Spleen (tissue), 13 donors: ENCODE measurements at places on chromosomes 3 and 15.

DNA sequence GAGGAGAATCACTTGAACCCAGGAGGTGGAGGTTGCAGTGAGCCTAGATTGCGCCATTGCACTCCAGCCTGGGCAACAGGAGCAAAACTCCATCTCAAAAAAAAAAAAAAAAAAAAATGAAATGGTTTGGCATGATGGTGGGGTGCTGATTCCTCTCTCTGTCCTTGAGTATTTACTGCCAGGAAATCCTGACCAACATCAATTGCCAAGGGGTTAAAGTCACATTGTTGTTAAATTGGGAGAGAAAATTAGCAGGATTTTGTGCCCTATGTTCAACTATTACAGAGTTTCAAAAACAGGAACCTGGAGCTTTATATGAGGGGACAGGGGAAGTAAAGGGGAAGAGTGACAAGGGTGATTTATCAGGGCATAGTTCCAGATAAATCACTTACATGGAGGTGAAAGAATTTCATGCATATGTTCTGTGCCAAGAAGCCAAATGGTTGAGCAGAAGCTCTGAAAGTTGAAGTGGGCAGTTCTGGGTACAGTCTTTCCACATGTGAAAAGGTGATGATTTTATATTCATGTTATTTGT lies 70.5 kb upstream of the TSEN2 start:
- DNase-seq = no peak

DNA sequence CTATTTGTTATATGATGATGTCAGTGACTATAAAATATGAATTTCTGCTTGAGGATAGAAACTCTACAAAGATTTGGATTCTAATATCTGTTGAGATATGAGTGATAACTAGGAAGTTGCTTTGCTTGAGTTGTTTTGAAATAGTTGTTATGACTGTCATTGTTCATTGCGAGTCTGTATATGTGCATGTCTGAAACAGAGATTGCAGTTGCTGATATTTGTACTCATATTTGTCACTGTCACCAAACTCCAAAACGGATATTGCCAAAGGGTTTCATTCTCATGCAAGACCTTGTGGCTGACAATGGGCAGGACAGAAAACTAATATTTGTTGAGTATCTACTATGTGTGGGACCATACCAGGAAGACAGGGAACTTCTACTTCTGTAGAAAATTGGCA lies 240.2 kb downstream of the CD47 start:
- no peak for DNase-seq

DNA sequence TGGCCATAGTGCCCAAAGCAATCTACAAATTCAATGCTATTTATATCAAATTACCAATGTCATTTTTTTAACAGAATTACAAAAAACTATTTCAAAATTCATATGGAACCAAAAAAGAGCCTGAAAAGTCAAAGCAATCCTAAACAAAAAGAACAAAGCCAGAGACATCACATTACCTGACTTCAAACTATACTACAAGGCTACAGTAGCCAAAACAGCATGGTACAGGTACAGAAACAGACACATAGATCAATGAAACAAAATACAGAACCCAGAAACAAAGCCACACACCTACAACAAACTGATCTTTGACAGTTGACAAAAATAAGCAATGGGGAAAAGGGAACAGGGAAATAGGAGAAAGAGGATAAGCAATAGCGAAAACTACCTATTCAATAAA lies 26.6 kb upstream of the THSD4 start:
- DNase-seq = no peak

GRCh38 chr3:106126067-106126845 lies 257.4 kb upstream of the CBLB start:
- DNase-seq = no peak

DNA sequence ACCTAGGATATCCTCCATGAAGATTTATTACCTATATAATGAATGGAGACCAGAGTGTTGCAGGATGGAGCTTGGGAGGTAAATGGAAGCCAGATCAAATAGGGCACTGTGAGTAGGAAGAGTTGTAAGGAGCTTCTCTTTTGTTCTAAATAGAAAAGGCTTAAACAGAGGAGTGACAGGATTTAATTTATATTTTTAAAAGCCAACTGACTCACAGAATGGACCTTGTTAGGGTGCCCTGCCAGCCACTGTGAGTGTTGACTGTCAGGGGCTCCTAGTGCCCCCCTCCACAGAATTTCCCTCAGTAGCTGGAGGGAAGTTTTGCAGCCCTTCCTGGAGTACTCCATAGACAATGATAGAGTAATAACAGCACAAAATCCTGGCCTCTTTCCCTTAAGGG lies 547.5 kb downstream of the MCTP2 start:
- no peak for DNase-seq

- DNase-seq = no peak
These were observed 374.2 kb downstream of the MECOM start for GRCh38 chr3:169289273-169289672.

- DNase-seq = no peak
These were observed 7.9 kb upstream of the DOCK3 start for GRCh38 chr3:50666837-50667236.

GRCh38 chr15:44711743-44712345 lies 527 bp downstream of the B2M start:
- peak; percentile 93 for DNase-seq

GRCh38 chr3:136626493-136626892 lies 125.7 kb downstream of the STAG1 start:
- no peak for DNase-seq

DNA sequence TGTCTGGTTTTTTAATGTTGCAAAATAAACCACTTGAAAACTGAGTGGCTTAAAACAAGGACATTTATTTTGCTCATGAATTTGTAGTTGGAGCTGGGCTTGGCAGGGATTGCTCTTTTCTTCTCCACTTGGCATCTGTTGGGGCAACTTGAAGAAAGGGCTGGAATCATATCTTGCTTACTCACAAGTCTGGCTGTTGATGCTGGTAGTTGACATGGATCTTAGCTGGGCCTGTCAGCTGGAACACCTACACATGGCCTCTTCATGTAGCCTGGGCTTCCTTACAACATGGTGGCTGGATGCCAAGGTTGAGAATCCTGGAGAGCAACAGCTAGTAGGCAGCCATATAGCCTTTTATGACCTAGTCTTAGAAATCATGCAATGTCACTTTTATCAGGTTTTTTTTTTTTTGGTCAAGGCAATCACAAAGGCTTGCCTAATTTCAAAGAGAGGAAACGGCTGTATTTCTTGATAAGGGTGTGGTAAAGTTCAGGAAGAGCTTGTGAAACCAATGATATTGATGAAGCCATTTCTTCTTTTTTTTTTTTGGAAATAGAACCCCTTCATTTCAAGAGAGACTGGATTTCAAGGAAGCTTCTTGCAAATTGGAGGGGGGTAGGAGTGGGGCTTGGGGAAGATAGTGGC lies 262.1 kb downstream of the IL20RB start:
- DNase-seq = no peak

DNA sequence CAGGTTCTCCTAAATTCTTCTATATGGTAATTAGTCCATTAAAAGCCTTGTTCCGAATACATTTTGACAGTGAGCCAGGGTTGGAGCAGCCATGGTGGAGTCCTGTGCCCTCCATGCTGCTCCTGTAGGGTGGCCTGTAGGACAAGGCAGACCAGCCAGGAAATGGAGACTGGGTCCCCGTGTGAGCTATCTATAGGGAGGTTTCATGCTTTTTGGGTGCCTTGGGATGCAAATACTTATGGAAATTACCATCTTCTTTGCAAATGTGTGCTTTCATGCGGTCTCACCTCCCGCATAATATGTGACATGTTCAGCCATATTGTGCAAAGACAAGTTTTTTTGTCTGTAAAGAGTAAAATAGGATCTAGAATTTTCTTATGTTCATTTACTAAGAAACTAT lies 58.0 kb upstream of the FURIN start:
- no peak for DNase-seq

DNA sequence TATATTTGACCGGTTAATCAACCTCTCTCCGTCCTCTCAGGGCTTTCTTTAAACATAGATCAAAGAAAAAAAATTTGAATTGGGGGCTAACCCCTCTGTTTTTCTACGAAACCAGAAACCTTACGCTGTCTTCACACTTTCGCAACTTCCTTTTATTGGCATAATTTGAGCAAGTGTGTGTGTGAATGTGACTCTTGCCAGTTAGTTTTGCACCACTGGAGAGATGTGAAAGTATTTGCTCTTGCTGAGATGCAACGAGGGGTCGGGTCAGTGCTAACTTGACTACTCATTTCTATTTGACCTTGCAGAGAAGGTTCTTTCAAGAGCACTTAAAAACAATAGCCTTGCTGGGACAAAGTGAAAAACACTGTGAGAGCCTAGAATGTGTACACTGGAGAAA lies 81.2 kb downstream of the FAM43A start:
- DNase-seq = no peak

GRCh38 chr3:168081171-168081771 lies 14.5 kb downstream of the GOLIM4 start:
- no peak for DNase-seq

DNA sequence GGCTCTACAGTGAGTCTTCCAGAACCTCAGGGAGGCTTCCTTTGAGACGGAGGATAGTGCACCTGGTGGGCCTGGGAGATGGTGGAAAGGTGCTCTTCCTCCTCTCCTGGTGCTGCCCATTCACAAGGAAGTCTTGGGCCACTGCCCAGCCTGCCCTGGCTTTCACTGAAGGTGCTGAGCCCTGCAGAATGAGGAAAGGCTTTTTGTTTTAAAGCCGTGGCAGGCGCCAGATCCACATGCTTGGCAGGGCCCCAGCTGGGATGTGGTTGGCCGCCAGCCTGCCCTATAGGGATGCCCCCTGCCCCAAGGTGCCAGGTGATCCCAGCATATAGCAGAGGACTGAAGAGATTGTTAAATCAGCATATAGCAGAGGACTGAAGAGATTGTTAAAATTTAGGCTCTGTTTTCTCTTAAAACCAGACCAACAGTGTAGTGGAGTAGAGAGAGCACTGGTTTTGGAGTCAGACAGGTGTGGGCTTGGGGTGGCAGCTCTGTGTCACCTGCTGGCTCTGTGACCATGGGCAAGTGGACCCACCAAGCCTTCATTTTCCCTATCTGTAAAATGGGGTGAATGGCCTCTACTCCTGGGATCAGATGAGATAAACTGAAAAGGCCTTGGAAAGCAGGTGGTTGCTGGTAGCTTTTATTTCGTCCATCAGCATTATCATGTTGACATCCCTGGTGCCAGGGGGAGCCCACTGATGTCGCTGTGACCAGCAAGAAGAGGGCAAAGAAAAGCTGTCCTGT lies 53.3 kb downstream of the SLC6A6 start:
- DNase-seq = no peak

- DNase-seq = peak; percentile 3
These were observed 1.2 kb upstream of the UROC1 start for GRCh38 chr3:126518779-126519177.

GRCh38 chr15:39589815-39590644 lies 9.2 kb downstream of the THBS1 start:
- no peak for DNase-seq

- DNase-seq = no peak
These were observed 122.6 kb upstream of the CCNL1 start for GRCh38 chr3:157282261-157283191.

DNA sequence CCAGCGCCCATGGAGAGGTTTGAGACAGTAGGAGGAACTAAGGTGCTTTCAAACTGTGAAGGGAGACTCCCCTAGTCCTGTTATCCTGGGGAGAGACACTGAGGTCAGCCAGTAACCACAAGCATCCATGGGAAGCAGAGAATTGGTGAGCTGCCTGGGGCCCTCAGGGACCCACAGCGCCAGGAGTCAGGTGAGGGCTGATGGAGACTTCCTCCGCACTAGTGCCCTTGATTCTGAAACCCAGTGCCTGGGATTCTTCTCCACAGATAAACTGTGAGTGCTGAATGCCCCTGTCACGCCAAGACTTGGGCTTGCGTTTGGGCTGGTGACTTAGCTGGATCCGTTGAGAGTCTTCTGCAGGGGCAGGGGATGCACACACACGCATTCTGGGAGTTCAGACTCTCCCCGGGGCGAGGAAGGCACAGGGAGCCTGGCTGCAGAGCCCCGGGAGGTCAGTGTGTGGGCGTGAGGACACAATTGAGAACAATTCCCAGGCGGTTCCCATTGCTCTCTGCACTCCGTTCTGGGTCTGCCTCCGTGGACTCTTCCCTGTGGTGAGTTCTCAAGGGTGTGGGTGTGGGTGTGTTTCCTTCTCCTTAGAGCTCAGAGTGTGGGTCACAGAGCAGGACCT lies 37.9 kb upstream of the SLCO2A1 start:
- peak; percentile 51 for DNase-seq

DNA sequence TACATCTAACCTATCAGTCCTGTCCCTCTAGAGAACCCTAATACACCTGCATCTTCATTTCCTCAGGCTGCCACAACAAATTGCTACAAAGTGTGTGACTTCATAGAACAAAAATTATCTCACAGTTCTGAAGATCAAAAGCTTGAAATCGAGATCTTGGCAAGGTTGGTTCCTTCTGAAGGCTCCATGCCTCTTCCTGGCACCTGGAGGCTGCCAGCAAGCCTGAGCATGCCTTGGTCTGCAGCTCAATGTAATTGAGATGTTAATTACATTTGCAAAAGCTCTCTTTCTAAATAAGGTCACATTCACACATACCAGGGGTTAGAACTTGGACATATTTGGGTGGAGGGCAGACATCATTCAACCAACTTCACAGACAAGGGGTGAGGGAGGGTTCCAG lies 86.4 kb upstream of the ABHD17C start:
- DNase-seq = no peak

DNA sequence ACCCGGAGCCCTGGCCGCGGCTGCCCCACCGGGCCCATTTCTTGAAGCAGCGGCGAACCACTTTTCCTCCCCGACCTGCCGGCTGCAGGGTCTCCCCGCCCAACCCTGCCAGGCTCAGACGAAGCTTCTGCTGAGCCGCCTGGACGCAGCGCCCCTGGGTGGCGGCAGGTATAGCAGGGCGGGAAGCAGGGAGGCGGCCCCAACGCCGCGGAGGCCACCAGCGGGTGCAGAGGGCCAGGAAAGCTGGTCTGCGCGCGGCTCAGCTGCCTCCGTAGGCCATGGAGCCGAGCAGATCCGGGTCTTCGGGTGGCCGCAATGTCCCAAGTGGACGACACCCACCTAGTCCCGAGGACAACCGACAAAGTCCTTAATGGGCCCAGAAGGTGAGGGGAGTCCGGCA lies 21.9 kb upstream of the SRPRB start:
- no peak for DNase-seq

DNA sequence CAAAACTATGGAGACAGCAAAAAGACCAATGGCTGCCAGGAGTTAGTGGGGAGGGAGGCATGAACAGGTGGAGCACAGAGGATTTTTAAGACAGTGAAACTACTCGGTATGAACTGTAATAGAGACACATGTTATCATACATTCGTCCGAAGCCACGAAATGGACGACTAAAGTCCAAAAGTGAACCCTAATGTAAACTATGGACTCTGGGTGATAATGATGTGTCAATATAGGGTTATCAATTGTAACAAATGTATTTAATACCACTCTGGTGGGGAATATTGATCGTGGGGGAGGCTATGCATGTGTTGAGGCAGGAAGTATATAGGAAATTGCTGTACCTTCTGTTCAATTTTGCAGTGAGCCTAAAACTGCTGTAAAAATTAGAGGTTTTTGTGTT lies 107.0 kb downstream of the CPN2 start:
- no peak for DNase-seq

DNA sequence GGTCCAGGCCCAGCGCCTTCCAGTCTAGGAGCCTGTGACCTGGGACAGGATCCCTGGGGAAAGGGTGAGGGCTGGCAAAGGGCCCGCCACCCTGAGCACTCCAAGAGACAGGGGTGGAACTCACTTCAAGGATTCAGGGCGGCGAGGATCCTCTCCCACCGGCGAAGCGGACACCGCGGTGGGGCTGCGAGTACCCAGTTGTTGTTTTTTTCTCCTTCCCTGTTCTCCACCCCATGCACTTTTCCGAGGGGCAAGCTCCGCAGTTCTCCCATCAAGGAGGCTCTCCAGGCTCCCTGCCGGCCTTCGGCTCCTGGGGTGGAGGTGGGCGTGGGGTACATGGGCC lies 387 bp upstream of the PAQR5 start:
- DNase-seq = no peak

- DNase-seq = no peak
These were observed 261.4 kb downstream of the RORA start for GRCh38 chr15:60967728-60968127.
